Activated naive CD8-positive, alpha-beta T cell treated with anti-CD3 and anti-CD28 coated beads, Interleukin-2, amount 10 ng/mL, durations not matched to agents 7 days and 5 days (primary cell): ENCODE measurements at places on chromosomes 12 and 14.
A peak's percentile ranks its signal among the peaks of the same experiment; 100 is the strongest.

GRCh38 chr12:76489737-76490136 is 69.8 kb downstream of the OSBPL8 start:
- DNase-seq = no peak
- H3K36me3 ChIP-seq = peaks cover 46% of the 10 kb centered on the region
- no peaks in the 10 kb centered on the region for H3K27me3 ChIP-seq
- H3K4me1 ChIP-seq = peaks cover 10% of the 10 kb centered on the region
- H3K27ac ChIP-seq = no peak overlapping the region

GRCh38 chr12:109827566-109828550 is 5.3 kb downstream of the TRPV4 start:
- no peak overlapping the region for H3K27ac ChIP-seq
- no peak overlapping the region for H3K4me3 ChIP-seq
- peaks cover 13% of the 10 kb centered on the region for H3K4me1 ChIP-seq

DNA sequence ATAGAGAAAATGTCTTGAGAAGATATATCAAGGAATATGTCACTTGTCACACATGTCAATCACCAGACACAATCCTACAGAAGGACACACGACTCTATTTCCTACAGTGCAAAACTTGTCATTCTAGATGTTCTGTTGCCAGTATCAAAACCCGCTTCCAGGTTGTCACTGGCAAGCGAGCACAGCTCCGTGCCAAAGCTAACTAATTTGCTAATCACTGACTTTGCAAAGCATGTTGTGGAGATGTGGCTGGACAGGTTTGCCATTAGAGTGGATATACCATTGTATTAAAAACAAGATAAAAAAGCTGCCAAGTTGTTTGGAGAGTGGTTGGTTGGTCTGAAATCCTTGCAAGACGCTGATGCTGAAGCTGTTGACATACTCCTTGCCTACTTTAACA is 7.9 kb upstream of the SGPP1 start:
- no peak overlapping the region for H3K4me3 ChIP-seq
- peaks cover 11% of the 10 kb centered on the region for H3K4me1 ChIP-seq
- DNase-seq = no peak
- no peaks in the 10 kb centered on the region for H3K36me3 ChIP-seq

- no peak for DNase-seq
- H3K4me1 ChIP-seq = peaks cover 19% of the 10 kb centered on the region
- no peak overlapping the region for H3K4me3 ChIP-seq
- H3K27ac ChIP-seq = no peak overlapping the region
- H3K27me3 ChIP-seq = peaks cover 3% of the 10 kb centered on the region
Measured at GRCh38 chr12:75724928-75725312, 213.5 kb upstream of the KRR1 start.

GRCh38 chr12:57090924-57091637 is 2.2 kb downstream of the NAB2 start:
- H3K27ac ChIP-seq = peak overlapping the region; percentile 51
- no peak for DNase-seq
- H3K27me3 ChIP-seq = no peaks in the 10 kb centered on the region
- peaks cover 47% of the 10 kb centered on the region for H3K4me1 ChIP-seq
- H3K4me3 ChIP-seq = peak overlapping the region; percentile 96
- H3K36me3 ChIP-seq = peaks cover 14% of the 10 kb centered on the region

DNA sequence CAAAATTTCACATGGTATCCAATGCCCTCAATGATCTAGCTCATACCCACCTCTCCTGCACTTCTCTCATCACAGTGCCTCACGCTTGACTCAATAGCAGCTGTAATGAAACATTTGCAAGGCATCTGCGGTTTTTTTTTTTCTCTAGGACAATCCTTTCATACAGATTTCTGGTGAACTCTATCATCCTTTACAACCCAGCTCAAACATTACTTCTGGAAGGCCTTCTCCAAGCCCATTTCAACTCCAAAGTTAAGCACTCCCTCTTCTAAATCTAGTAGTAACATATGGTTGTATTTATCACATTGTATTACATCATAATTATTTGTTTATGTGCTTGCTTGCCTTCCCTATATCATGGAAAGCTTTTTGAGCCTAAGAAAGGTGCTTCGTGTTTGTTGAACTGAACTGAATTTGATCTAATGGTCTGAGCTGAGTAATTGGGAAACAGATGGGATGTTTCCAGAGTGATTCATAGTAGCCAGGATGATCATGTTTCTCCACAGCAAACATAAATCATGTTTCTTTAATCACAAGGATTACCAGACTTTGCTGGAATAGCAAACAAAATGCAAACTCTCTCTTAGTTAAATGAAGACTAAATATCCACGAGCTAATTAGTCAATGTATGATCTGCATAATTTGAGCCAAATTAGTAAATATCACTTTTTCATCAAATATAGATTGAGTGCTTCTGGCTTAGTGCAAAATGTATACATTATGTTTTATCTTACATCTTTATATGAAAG is 14.3 kb downstream of the CFL2 start:
- H3K4me3 ChIP-seq = no peak overlapping the region
- no peaks in the 10 kb centered on the region for H3K27me3 ChIP-seq
- no peaks in the 10 kb centered on the region for H3K36me3 ChIP-seq
- DNase-seq = no peak

DNA sequence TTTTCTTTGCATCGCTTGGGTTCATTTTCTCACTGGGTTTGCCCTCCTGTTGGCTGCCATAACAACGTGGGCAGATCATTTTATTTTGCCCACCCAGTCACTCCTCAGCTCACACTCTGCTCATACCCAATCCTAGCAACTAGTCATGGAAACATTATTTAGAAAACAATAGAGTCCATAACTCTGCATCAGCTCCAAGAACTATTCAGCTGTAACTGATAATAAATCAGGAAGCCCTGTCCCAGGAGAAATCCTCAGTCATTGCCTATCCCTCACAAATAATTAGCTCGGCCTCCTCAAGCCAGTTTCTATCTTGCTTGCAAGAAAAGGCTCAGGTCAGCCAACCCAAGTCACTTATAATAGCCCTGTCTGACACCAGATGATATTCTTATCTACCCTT is 43.2 kb downstream of the RTN1 start:
- DNase-seq = no peak
- no peak overlapping the region for H3K27ac ChIP-seq
- H3K4me1 ChIP-seq = no peaks in the 10 kb centered on the region
- peaks cover 9% of the 10 kb centered on the region for H3K27me3 ChIP-seq
- no peak overlapping the region for H3K4me3 ChIP-seq

- no peak overlapping the region for H3K4me3 ChIP-seq
- peaks cover 3% of the 10 kb centered on the region for H3K4me1 ChIP-seq
- H3K27me3 ChIP-seq = peaks cover 2% of the 10 kb centered on the region
- no peak for DNase-seq
- no peak overlapping the region for H3K27ac ChIP-seq
- no peaks in the 10 kb centered on the region for H3K36me3 ChIP-seq
Measured at GRCh38 chr12:90023207-90023900, 314.7 kb upstream of the ATP2B1 start.

- no peak overlapping the region for H3K27ac ChIP-seq
- no peak overlapping the region for H3K4me3 ChIP-seq
- no peak for DNase-seq
- H3K4me1 ChIP-seq = peaks cover 33% of the 10 kb centered on the region
- peaks cover 9% of the 10 kb centered on the region for H3K36me3 ChIP-seq
Measured at GRCh38 chr12:120712610-120713009, 2.4 kb downstream of the UNC119B start.

GRCh38 chr14:70077005-70077404 is 111.7 kb downstream of the SLC8A3 start:
- no peak for DNase-seq
- no peak overlapping the region for H3K4me3 ChIP-seq
- no peak overlapping the region for H3K27ac ChIP-seq
- peaks cover 18% of the 10 kb centered on the region for H3K27me3 ChIP-seq

DNA sequence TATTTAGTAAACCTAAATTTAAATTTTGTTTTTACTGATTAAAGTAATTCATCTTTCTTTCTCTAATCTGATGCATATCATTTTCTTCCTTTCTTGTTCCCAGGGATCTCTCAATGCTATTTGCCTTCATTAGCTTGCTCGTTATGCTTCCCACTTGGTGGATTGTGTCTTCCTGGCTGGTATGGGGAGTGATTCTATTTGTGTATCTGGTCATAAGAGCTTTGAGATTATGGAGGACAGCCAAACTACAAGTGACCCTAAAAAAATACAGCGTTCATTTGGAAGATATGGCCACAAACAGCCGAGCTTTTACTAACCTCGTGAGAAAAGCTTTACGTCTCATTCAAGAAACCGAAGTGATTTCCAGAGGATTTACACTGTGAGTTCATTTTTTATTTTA is 48.6 kb downstream of the VEZT start:
- H3K27ac ChIP-seq = no peak overlapping the region
- H3K4me1 ChIP-seq = no peaks in the 10 kb centered on the region
- H3K36me3 ChIP-seq = peaks cover 9% of the 10 kb centered on the region
- H3K4me3 ChIP-seq = no peak overlapping the region
- DNase-seq = no peak

GRCh38 chr12:11509326-11509725 is 114.0 kb upstream of the PRB2 start:
- no peak overlapping the region for H3K4me3 ChIP-seq
- no peak overlapping the region for H3K27ac ChIP-seq
- no peaks in the 10 kb centered on the region for H3K27me3 ChIP-seq
- DNase-seq = no peak
- peaks cover 3% of the 10 kb centered on the region for H3K4me1 ChIP-seq
- H3K36me3 ChIP-seq = no peaks in the 10 kb centered on the region

DNA sequence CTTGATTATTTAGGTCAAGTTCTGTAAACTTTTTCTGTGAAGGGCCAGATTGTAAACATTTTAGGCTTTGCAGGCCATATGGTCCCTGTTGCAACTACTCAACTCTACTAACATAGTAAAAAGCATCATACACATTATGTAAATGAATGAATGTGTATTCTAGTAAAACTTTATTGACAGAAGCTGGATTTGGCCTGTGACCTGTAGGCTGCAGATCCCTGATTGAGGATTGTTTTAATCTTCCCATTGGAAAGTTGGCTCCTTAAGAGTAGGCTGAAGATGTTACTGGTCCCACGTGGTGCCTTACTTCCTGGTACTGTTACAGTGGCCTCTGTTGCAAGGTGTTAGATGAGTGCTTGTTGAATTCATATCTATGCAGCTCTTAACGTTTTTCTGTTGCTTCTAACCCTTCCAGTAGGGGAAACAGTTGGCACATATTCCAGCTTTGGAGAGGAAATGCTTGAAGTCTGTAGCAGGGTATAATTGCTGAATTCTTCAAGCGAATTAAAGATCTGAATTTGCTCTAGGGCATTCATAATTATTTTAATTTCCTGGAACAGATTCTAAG is 133.6 kb upstream of the DNM1L start:
- H3K36me3 ChIP-seq = no peaks in the 10 kb centered on the region
- no peak overlapping the region for H3K27ac ChIP-seq
- peaks cover 2% of the 10 kb centered on the region for H3K27me3 ChIP-seq
- H3K4me1 ChIP-seq = no peaks in the 10 kb centered on the region

GRCh38 chr12:64583771-64584421 is 26.4 kb upstream of the RASSF3 start:
- H3K4me1 ChIP-seq = peaks cover 16% of the 10 kb centered on the region
- no peak for DNase-seq
- no peaks in the 10 kb centered on the region for H3K27me3 ChIP-seq

- no peaks in the 10 kb centered on the region for H3K36me3 ChIP-seq
- H3K27ac ChIP-seq = no peak overlapping the region
- no peak overlapping the region for H3K4me3 ChIP-seq
- no peaks in the 10 kb centered on the region for H3K27me3 ChIP-seq
- DNase-seq = no peak
Measured at GRCh38 chr12:131882804-131883520, 11.5 kb upstream of the ULK1 start.

- no peak for DNase-seq
- no peaks in the 10 kb centered on the region for H3K27me3 ChIP-seq
- peaks cover 4% of the 10 kb centered on the region for H3K4me1 ChIP-seq
- H3K36me3 ChIP-seq = no peaks in the 10 kb centered on the region
- no peak overlapping the region for H3K27ac ChIP-seq
- no peak overlapping the region for H3K4me3 ChIP-seq
Measured at GRCh38 chr12:2261708-2262107, 208.9 kb downstream of the CACNA1C start.

GRCh38 chr12:111359914-111360276 is 9.0 kb downstream of the PHETA1 start:
- DNase-seq = no peak
- H3K4me3 ChIP-seq = peak overlapping the region; percentile 2
- peaks cover 11% of the 10 kb centered on the region for H3K4me1 ChIP-seq
- H3K27me3 ChIP-seq = peaks cover 12% of the 10 kb centered on the region
- no peak overlapping the region for H3K27ac ChIP-seq

DNA sequence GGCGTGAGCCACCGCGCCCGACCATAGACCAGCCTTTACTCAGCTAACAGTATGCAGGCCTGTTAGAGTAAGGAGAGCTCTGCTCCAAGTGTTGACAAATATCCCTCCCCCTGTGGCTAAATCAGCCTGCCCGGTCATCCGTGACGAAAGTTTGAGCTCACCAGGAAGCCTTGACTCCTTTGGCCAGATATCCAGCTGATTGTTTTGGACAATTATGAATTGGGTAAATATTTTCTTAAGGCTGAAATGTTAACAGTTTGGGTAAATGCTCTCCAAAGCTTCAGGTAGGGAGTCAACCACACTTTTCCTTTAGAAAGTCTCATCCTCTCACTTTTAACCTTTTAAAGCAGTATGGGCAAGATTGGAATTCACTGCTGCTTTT is 157.9 kb downstream of the PAWR start:
- H3K4me1 ChIP-seq = no peaks in the 10 kb centered on the region
- H3K36me3 ChIP-seq = no peaks in the 10 kb centered on the region
- H3K27ac ChIP-seq = no peak overlapping the region
- H3K4me3 ChIP-seq = no peak overlapping the region

GRCh38 chr14:55946231-55946630 is 172.0 kb upstream of the PELI2 start:
- no peak overlapping the region for H3K27ac ChIP-seq
- no peaks in the 10 kb centered on the region for H3K36me3 ChIP-seq
- DNase-seq = no peak
- H3K27me3 ChIP-seq = peaks cover 6% of the 10 kb centered on the region
- H3K4me1 ChIP-seq = no peaks in the 10 kb centered on the region
- H3K4me3 ChIP-seq = no peak overlapping the region

DNA sequence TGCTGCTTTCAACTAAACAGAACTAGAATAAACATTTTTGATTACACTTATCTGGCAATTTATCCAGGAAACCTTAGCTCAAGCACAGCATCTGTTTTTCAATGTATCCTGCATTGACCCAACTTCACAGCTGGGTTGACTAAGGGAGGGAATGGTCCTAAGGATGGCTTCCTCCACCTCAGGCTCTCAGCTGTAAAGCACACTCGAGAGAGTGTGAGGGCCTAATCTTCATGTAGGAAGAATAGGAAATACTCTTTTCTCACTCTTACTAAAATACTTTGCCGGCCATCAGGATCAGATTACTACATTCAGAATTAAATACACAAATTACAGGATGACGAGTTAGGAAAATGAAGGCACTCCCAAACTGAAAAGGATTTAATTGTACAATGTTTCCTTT is 7.2 kb downstream of the SETD3 start:
- no peak for DNase-seq
- peaks cover 20% of the 10 kb centered on the region for H3K4me1 ChIP-seq
- H3K27me3 ChIP-seq = no peaks in the 10 kb centered on the region
- H3K36me3 ChIP-seq = no peaks in the 10 kb centered on the region
- H3K27ac ChIP-seq = no peak overlapping the region

GRCh38 chr12:80634903-80635302 is 72.5 kb upstream of the MYF6 start:
- no peaks in the 10 kb centered on the region for H3K27me3 ChIP-seq
- no peak overlapping the region for H3K27ac ChIP-seq
- no peaks in the 10 kb centered on the region for H3K36me3 ChIP-seq
- no peaks in the 10 kb centered on the region for H3K4me1 ChIP-seq
- no peak overlapping the region for H3K4me3 ChIP-seq
- no peak for DNase-seq
